ENCODE measurements at places on chromosomes 12 and 14.

DNA sequence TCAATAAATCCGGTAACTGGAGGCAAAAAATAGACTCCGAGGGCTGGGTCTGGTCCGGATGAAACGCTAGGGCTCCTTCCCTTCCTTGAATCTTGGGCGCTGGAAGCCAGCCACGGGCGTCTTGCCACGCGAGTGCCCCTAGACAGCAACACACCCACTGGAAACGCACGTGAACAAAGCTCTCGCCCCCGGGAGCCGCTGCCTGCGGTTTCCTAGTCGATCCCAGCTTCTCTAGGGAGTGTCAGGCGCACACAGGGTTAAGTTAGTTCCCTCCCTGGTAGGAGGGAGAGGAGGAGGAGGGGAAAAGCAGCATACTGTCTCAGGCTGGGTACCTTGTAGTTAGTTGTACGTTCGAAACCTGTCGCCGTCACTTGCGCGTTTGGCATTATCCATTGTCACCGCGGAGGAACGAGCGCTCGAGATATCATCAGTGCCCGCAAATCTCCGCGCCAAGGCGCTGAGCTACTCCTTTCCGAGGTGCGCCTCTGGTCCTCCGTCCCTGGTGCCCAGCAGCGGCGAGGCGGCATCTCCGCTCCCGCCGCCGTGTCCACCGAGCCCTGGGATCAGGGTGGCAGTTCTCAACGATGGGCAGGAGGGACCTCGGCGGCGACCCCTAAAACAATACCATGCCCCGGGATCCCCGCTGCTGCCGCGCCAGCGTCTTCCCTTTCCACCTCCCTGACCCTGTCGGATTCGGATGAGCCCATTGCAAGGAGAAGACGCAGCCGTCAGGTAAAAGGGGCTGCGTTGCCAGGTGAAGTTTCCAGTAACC lies at the start of gene FLRT2:
FLRT2 (plus strand) TSS at position 342 of the 772 bp plus-strand sequence. CDS start 91,371 bp downstream, outside the sequence.
- H3K4me3 ChIP-seq: no peak within 1 kb of the TSS
- no peak within 1 kb of the TSS for H3K27ac ChIP-seq
- no peaks in the 10 kb centered on the region for H3K27me3 ChIP-seq
- no peak for DNase-seq
- no peaks in the 10 kb centered on the region for H3K4me1 ChIP-seq

- H3K27ac ChIP-seq: no peak overlapping the region
- no peaks in the 10 kb centered on the region for H3K27me3 ChIP-seq
- H3K4me1 ChIP-seq: peaks cover 15% of the 10 kb centered on the region
- no peak for DNase-seq
- no peak overlapping the region for H3K4me3 ChIP-seq
These were observed 131.2 kb downstream of the SPTSSA start for GRCh38 chr14:34330846-34331245.

GRCh38 chr14:75123991-75124390 lies 2.9 kb downstream of the NEK9 start:
- H3K4me3 ChIP-seq: no peak overlapping the region
- no peak overlapping the region for H3K27ac ChIP-seq
- no peak for DNase-seq
- no peaks in the 10 kb centered on the region for H3K27me3 ChIP-seq

- H3K4me1 ChIP-seq: no peaks in the 10 kb centered on the region
- no peaks in the 10 kb centered on the region for H3K36me3 ChIP-seq
- no peak overlapping the region for H3K27ac ChIP-seq
- H3K27me3 ChIP-seq: no peaks in the 10 kb centered on the region
These were observed 63.3 kb downstream of the GTF2A1 start for GRCh38 chr14:81157431-81157830.

GRCh38 chr12:21276826-21277225 lies 57.9 kb downstream of the SLCO1A2 start:
- no peak for DNase-seq
- no peaks in the 10 kb centered on the region for H3K4me1 ChIP-seq
- no peak overlapping the region for H3K4me3 ChIP-seq
- no peak overlapping the region for H3K27ac ChIP-seq
- H3K36me3 ChIP-seq: no peaks in the 10 kb centered on the region
- no peaks in the 10 kb centered on the region for H3K27me3 ChIP-seq

- no peak overlapping the region for H3K27ac ChIP-seq
- H3K4me1 ChIP-seq: no peaks in the 10 kb centered on the region
- H3K27me3 ChIP-seq: no peaks in the 10 kb centered on the region
- no peak overlapping the region for H3K4me3 ChIP-seq
- no peak for DNase-seq
These were observed 114.4 kb downstream of the LMNTD1 start for GRCh38 chr12:25438638-25439037.

DNA sequence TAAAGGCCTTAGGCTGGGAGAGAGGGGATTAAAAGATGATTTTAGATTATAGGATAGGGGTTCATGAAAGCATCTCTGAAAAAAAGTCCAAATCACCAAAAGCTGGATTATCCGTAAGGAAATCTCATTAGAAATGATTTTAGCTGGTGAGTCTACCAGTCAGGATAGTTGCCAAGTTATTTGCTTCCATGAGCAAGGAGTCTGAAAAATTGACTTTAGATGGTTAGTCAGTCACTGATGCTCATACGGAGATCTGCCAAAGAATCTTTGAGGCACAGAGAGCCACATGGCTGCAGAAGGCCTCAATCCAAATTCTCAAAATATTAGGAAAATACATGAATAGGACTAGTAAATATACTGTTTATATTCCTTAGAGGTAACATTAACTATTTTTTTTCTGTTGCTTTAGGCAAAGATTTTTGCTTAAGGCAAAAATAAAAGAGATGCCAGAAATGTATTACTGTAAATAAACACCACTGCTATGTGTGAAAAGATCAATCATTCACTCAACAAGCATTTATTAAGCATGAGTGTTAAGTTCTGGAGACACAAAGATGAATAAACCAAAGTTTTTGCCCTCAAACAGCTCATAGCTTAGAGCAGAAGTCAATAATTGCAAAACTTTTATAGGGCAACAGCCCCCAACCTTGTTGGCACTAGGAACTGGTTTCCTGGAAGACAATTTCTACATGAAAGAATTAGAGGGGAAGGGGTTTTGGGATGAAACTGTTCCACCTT lies 105.2 kb downstream of the BBS10 start:
- no peaks in the 10 kb centered on the region for H3K36me3 ChIP-seq
- DNase-seq: no peak
- no peak overlapping the region for H3K4me3 ChIP-seq
- no peaks in the 10 kb centered on the region for H3K4me1 ChIP-seq
- no peak overlapping the region for H3K27ac ChIP-seq
- H3K27me3 ChIP-seq: no peaks in the 10 kb centered on the region

DNA sequence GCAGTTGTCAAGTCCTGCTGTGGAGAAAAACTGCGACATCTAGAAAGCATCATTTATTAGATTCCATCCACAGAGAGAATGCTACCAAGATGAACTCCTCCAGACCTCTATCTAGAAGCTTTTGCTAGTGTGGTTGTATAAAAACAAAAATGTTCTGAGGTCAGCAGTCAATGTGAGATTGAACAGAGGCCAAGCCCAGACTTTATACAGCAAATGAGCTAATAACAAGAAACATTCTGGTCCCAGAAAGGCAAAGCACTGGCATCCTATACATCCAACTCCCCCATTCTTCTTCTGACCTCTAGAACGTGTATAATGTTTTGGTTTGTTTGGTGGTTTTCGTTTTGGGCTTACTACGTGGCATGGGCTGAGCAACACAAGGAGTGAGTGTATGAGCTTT lies 26.7 kb upstream of the RIN3 start:
- no peaks in the 10 kb centered on the region for H3K4me1 ChIP-seq
- no peak for DNase-seq
- H3K27me3 ChIP-seq: no peaks in the 10 kb centered on the region
- H3K27ac ChIP-seq: no peak overlapping the region
- H3K4me3 ChIP-seq: no peak overlapping the region
